ENCODE measurements at places on chromosomes 4 and X.

- DNase-seq, result no peak
Measured at GRCh38 chrX:31747411-31747810, 675.6 kb upstream of the FTHL17 start.

- DNase-seq, result no peak
Measured at GRCh38 chrX:113289503-113289902, 448.9 kb upstream of the AMOT start.

DNA sequence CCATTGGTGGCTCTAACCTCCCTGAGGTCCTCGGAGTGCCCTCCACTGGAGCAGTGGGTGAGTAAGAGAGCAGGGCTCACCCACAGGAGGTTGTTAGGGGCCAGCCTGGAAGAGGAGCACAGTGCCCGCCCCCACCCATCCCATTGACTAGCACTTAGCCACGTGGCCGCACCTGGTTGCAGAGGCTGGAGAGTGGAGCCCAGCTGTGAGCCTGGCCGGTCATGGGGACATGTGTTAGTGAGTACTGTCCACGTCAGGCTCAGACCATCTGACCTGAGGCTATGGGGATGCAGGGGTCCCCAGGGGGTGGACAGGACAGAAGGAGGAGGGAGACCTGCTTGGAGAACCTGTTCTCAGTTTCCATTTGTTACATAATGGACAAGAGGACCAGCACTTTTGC lies 1.4 kb upstream of the MAN2B2 start:
- no peak for DNase-seq

DNA sequence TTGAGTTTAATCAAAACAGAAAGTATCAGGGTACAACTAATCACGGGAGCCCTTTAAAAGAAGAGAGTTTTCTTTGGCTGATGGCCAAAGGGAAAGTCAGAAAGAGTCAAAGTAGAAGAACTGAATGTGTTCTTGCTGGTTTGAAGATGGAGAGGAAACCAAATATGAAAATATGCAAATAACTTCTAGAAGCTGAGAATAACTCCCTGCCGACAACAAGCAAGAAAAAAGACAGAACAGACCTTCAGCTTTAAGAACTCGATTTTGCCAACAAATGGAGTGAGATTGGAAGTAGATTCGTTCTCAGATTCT lies 903.8 kb downstream of the STIM2 start:
- DNase-seq, result no peak

GRCh38 chr4:64340218-64341110 lies 68.8 kb downstream of the TECRL start:
- DNase-seq, result no peak

DNA sequence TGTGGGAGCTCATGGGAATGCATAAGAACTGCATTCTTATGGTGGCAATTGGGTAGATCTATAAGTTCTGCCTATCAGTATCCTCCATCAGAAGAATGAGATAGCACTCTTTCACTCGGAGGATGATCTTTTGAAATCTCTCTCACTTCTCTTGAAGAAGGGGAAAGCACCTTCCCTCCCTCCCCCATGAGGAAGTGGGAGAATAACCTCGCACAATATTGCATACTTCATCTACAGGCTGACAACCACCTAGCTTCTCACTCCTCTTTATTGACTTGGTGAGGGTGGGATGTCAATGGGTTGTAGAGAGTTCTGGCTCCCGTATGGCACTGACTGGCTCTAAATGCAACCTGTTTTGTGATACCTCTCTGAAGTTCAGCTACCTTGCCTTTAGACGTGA lies 146.7 kb upstream of the SPOCK3 start:
- DNase-seq, result no peak

GRCh38 chr4:128600996-128601871 lies 208.3 kb upstream of the JADE1 start:
- no peak for DNase-seq

DNA sequence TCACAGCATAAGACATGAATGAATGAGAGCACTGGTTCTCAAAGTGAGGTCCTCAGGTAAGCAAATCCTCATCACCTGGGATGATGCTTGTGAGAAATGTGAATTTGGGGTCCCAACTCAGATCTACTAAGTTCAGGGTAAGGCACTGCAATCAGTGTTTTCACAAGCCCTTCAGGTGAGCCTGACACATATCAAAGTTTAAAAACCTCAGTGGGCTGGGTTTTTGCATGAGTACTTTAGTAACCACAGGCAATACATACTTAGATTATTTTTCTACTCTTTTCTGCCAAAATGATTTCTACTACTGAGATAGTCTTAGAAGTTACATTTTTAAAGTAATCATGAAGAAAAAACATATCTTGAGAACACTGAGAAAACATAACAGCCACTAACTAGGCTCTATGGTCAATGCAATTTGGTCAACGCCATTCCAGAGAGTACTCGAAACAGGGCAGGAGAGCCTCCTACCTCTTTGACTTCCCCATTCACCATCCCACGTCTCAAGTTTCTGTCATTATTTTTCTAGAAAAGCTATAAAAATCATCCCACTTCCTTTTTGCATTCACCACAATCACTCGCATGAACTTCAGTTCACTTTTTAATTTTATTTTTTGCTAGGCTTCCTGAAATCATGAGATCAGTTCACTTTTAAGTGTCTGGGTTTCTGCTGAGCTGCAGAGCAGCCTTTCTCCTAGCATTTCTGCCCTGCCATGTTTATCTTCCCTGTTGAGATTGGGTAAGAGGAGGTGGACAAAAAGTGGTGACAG lies 73.8 kb downstream of the MFAP3L start:
- no peak for DNase-seq

DNA sequence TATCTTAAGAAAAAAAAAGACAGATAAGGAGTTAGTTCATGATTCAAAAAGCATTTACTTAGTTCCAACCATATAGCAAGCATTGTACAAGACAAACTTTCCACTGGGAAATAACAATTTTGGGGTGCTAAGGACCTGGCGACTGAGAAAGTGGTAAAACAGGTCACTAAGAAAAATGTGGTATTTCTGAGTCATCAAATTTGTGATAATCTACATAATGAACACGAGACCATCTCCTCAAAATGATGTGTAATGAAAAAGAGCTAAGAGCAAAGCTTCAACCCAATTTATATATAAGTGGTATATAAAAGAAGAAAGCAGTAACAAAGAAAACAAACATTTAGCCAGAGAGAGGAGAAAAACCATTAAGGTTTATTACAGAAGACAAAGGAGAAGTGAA lies 72.3 kb downstream of the FBXW7 start:
- DNase-seq, result no peak

DNA sequence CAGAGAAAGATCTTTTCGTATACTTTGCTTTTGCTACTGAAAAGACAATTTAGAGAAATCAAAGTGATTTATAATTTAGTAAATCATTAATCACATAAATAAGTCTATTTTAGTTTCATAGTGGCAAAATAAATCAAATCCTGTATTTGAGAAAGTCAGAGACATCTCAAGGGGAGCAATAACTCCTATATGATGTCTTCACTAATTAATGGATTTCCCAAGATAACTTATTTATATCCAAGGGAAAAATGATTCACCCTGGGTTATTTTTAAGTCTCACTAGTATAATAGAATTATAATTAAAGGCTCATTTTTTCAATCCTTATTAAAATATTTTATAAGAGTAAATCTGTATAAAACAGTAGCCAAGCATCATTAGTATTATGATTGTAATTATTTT lies 177.8 kb upstream of the GIMD1 start:
- no peak for DNase-seq

DNA sequence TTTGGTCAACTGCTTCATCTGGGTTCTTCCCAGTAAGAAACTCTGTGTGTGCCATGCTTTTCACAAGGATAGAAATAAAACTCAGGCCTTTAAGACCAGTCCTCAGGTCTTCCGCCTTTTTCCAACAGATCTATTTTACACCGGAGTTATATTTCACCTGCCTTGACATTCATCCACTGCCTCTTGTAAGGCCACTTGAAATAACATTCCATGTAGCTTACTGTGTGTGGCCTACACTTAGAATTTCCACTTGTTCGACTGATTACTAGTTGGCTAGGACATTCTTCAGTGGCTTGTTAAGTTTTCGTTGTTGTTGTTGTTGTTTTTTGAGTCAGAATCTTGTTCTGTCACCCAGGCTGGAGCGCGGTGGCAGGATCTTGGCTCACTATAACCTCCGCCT lies 92.8 kb upstream of the UNC5C start:
- DNase-seq, result no peak

DNA sequence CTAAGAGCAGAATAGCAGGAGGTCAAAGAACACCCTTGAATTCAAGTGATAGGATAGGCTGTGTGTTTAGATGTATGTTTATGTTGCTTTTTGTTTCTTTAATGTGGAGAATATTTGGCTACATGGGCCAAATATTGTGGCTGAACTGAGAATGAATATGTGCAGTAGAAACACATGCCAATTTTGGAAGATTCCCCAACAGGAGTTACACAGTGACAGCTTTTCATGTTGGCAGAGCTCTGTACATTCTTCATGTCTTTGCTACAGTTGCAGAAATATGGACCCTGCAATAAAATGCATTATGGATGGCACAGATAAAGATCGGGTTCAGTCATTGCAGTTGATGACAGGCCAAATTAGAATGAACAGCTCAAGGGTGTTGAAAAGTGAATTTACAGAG lies 82.8 kb upstream of the SLC4A4 start:
- no peak for DNase-seq
